ENCODE measurements at places on chromosomes 16 and 17.

- no peak for DNase-seq
Observed at GRCh38 chr16:23385441-23385840, 67.5 kb downstream of the COG7 start.

GRCh38 chr17:55420776-55421178, 858 bp downstream of the MMD start:
- DNase-seq = no peak

DNA sequence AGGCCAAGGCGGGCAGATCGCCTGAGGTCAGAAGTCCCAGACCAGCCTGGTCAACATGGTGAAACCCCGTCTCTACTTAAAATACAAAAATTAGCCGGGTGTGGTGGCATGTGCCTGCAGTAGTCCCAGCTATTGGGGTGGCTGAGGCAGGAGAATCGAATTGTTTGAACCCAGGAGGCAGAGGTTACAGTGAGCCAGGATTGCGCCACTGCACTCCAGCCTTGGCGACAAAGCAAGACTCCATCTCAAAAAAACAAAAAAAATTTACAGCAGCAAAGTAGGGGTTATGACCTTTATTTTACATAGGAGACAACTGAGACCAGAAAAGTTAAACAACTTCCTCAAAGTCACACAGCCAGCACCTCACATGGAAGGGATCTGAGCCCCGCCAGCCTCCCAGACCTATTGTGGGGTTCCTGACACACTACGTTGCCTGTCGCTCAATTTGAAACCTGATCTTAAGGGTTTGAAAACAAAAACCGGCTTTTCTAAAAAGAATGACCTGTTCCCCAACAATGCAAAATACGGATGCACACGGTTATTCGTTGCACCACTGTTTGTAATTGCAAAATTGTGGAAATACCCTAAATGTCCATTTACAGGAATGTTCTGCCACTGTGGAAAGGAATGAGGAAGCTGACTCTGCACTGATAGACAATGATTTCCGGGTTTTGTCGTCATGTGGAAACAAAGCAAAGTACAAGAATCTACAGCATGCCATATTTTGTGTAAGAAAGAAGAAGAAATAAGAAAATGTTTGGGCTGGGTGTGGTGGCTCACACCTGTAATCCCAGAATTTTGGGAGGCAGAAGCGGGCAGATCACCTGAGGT, 77.2 kb downstream of the CNGB1 start:
- no peak for DNase-seq

DNA sequence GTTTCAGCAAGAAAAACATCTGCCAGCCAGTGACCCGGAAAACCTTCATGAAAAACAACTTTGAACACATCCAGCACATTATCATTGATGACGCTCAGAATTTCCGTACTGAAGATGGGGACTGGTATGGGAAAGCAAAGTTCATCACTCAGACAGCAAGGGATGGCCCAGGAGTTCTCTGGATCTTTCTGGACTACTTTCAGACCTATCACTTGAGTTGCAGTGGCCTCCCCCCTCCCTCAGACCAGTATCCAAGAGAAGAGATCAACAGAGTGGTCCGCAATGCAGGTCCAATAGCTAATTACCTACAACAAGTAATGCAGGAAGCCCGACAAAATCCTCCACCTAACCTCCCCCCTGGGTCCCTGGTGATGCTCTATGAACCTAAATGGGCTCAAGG, 22.2 kb downstream of the SLFN5 start:
- no peak for DNase-seq

DNA sequence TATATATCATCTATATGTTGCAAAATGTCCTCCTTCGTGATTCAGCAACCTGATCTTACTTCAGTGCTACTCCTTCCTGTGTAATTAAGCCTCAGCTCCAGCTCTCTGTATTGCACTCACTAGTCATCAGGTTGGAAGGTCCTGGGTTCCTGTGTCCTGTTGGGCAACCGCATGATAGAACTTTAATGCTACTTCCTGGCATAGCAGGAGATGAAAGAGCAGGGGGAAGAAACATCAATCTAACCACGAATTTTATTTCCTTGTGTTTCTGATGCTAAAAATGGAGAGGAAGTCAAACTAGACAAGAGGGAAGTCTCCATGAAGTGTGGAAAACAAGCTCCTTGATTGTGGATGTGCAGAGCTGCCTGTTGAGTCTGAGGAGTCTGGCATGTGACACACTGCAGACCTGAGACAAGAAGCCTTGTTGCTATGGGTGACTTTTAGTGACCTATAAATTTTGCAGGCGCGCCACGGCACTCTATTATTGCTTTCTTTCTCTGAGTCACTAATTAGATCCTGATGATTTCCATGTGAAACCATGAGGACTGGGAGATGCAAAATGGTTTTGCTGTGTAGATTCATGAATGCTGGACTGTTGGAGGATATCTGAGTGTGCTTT, 25.6 kb downstream of the IGSF6 start:
- no peak for DNase-seq

GRCh38 chr17:16473044-16474011, 18.7 kb downstream of the LRRC75A start:
- no peak for DNase-seq

DNA sequence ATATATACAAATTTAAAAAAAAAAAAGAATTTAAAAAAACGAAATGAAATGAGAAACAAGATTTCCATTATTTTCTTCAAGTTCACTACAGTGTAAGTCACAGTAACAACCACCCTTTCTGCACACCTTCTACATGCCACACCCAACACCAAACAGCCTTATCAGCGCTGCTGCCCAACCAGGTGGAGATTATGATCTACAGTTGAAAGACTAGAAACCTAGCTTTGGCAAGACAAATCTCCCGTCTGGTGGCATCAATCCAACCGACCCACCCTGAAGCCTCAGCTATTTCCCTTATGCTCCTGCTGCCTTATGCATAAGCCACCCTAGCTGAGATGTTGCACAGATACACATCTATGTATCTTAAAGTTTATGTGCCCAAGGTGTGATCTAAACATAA, 60.8 kb downstream of the PARN start:
- no peak for DNase-seq

GRCh38 chr16:2238150-2238837, 2.0 kb downstream of the DNASE1L2 start:
- no peak for DNase-seq

GRCh38 chr17:57677858-57678257, 67.2 kb downstream of the CCDC182 start:
- no peak for DNase-seq
